ENCODE measurements at places on chromosomes 5 and 9.

GRCh38 chr5:113488645-113489184, 462 bp upstream of the MCC start:
- no peak for DNase-seq
- H3K27me3 ChIP-seq: peaks cover 65% of the 10 kb centered on the region
- peaks cover 13% of the 10 kb centered on the region for H3K36me3 ChIP-seq

GRCh38 chr5:176461349-176461748, 13.2 kb downstream of the FAF2 start:
- H3K4me1 ChIP-seq: peaks cover 22% of the 10 kb centered on the region
- no peak overlapping the region for H3K27ac ChIP-seq
- H3K27me3 ChIP-seq: no peaks in the 10 kb centered on the region
- H3K4me3 ChIP-seq: no peak overlapping the region
- no peak for DNase-seq

DNA sequence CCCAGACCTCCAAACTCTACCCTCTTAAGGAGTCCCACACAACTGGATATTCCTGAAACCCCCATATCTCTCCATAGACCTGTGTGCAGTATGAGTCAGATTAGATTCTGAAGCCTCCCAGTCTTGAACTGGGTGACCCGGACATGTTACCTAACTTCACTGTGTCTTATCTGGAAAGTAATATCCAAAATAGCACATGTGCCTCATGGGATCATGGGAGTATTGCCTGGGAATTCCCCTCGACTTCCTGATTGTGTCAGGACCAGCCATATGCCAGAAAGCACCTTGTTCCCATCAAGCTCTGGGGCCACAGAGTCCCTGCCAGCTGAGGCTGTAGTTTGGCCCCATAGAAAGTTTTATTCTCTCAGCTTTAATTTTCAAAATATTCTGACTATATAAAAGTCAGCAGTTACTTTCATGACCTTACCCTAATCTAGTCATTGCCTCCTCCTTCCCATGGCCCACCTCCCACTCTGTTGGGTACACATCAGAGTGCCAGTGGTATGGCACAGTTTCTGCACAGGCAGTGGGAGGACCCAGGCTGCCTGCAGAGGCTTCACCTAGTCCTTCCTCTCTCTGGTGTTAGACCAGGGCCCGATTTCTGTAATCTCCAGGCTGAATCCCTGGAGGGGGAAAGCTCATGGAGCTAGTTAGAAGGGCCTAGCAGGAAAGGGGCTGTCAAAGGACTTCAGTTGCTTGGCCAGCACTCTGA, 19.5 kb upstream of the B4GALT1 start:
- H3K27me3 ChIP-seq: peaks cover 8% of the 10 kb centered on the region
- no peaks in the 10 kb centered on the region for H3K36me3 ChIP-seq
- H3K4me3 ChIP-seq: no peak overlapping the region
- no peak overlapping the region for H3K27ac ChIP-seq
- peaks cover 10% of the 10 kb centered on the region for H3K4me1 ChIP-seq

GRCh38 chr9:6894135-6894534, 136.4 kb downstream of the KDM4C start:
- peak; percentile 17 for DNase-seq
- H3K36me3 ChIP-seq: no peaks in the 10 kb centered on the region
- peaks cover 35% of the 10 kb centered on the region for H3K4me1 ChIP-seq
- no peak overlapping the region for H3K4me3 ChIP-seq
- peak overlapping the region; percentile 50 for H3K27ac ChIP-seq

DNA sequence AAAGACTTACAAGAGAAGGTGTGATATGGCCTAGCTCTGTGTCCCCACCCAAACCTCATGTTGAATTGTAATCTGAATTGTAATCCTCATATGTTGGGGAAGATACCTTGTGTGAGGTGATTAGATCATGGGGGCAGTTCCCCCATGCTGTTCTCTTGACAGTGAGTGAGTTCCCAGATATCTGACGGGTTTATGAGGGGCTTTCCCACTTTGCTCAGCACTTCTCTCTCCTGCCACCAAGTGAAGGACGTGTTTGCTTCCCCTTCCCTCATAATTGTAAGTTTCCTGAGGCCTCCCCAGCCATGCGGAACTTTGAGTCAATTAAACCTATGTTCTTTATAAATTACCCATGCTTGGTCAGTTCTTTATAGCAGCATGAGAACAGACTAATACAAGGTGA, 49.0 kb downstream of the CDO1 start:
- H3K27me3 ChIP-seq: peaks cover 31% of the 10 kb centered on the region
- DNase-seq: no peak
- no peak overlapping the region for H3K4me3 ChIP-seq

GRCh38 chr9:126722922-126723806, 81.7 kb upstream of the ZBTB43 start:
- H3K36me3 ChIP-seq: no peaks in the 10 kb centered on the region
- peaks cover 42% of the 10 kb centered on the region for H3K4me1 ChIP-seq
- DNase-seq: peak; percentile 80
- no peaks in the 10 kb centered on the region for H3K27me3 ChIP-seq
- H3K4me3 ChIP-seq: peak overlapping the region; percentile 91

- H3K4me1 ChIP-seq: no peaks in the 10 kb centered on the region
- H3K36me3 ChIP-seq: no peaks in the 10 kb centered on the region
- no peak overlapping the region for H3K27ac ChIP-seq
- no peak overlapping the region for H3K4me3 ChIP-seq
- no peaks in the 10 kb centered on the region for H3K27me3 ChIP-seq
- DNase-seq: no peak
Observed at GRCh38 chr5:26245321-26245720, 793.1 kb downstream of the CDH9 start.

DNA sequence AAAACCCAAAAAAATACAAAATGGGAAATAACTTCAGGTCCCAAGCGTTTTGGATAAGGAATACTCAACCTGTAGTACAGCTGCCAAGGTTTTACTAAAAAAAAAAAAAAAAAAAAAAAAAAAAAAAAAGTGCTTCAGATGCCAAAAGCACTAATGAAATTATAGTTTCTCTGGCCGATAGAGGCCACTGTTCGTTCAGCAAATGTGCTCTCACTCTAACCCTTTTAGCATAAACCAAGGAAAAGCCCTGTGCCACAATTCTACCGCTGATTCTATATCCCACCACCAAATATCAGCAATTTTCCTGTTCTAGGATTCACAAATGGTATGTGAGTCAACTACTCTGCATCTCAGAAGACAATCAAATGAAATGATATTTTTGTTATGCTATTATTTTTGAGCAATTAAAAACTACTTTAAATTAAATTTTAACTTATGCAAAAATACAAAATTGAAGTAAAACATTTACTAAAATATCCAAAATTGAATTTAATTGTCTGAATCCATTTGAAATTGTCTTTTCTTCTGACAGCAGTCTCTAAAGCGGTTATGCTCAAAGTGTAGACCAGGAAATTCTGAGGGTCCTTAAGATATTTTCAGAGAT, 79.8 kb downstream of the RICTOR start:
- no peaks in the 10 kb centered on the region for H3K27me3 ChIP-seq
- peaks cover 17% of the 10 kb centered on the region for H3K36me3 ChIP-seq
- no peaks in the 10 kb centered on the region for H3K4me1 ChIP-seq

DNA sequence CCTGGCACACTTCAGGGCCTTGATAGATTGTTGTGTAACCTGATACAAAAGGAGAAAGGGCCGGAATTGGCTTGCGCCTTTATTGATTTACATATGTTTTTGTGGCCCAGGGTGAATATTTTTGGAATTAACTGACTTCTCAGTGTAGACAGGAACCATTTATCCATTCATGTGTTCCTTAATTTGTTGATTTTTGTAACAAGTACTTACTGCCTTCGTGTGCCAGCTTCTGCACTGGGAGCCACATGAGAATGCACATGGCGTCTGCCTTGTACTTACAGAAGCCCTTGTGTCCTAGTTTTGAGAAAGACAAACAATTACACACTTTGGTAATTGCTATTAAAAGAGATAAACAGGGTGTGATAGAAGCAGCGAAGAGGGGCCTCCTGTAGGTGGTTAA, 26.4 kb downstream of the EHMT1 start:
- peaks cover 55% of the 10 kb centered on the region for H3K4me1 ChIP-seq
- H3K36me3 ChIP-seq: peaks cover 13% of the 10 kb centered on the region
- H3K27me3 ChIP-seq: no peaks in the 10 kb centered on the region
- H3K4me3 ChIP-seq: no peak overlapping the region

DNA sequence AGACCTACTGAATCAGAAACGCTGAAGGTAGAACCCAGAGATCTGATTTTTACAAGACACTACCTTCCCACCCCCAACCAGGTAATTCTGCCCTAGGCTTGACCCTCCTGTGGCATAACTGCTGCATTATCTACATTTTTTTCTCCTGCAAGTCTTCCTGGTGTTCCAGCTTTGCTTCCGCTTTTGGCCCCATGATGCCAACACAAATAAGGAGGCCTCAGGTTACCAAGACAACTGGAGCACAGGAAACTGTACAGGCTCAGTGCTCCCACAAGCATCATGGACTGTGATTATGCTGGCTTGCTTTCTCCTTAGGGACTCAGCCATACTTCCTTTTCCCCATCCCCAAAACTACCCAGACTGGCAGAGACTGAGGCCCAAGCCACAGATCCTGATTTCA, 6.6 kb upstream of the MSMP start:
- H3K27ac ChIP-seq: no peak overlapping the region
- H3K36me3 ChIP-seq: peaks cover 4% of the 10 kb centered on the region
- no peaks in the 10 kb centered on the region for H3K27me3 ChIP-seq
- no peak for DNase-seq
- H3K4me3 ChIP-seq: no peak overlapping the region

DNA sequence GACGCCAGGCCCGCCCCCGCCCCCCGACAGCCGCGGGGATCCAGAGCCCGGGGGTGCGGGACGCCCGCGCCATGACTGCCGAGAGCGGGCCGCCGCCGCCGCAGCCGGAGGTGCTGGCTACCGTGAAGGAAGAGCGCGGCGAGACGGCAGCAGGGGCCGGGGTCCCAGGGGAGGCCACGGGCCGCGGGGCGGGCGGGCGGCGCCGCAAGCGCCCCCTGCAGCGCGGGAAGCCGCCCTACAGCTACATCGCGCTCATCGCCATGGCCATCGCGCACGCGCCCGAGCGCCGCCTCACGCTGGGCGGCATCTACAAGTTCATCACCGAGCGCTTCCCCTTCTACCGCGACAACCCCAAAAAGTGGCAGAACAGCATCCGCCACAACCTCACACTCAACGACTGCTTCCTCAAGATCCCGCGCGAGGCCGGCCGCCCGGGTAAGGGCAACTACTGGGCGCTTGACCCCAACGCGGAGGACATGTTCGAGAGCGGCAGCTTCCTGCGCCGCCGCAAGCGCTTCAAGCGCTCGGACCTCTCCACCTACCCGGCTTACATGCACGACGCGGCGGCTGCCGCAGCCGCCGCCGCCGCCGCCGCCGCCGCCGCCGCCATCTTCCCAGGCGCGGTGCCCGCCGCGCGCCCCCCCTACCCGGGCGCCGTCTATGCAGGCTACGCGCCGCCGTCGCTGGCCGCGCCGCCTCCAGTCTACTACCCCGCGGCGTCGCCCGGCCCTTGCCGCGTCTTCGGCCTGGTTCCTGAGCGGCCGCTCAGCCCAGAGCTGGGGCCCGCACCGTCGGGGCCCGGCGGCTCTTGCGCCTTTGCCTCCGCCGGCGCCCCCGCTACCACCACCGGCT, 1.0 kb downstream of the FOXE1 start:
- H3K27ac ChIP-seq: peak overlapping the region; percentile 18
- H3K27me3 ChIP-seq: peaks cover 73% of the 10 kb centered on the region
- DNase-seq: peak; percentile 77
- peak overlapping the region; percentile 89 for H3K4me3 ChIP-seq
- H3K4me1 ChIP-seq: peaks cover 43% of the 10 kb centered on the region
- peaks cover 3% of the 10 kb centered on the region for H3K36me3 ChIP-seq

DNA sequence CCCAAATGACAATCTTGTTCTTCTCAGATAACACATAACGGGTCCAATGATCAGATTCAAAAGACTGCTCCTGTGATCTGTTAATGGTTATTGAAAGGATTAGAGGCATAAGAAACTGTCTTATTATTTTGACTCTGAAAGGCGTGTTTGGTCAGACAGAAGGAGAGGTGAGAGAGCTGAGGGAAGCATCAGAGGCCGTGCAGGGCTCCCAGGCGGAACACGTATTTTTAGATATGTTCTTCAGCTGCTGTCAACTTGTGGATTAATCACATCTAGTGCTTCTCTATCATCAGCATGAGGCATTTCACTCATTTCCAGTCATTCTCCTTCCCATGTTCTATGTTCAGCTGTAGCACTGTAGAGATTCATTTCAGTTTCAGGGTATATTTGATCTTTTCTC, 199.8 kb downstream of the MAPKAP1 start:
- H3K27ac ChIP-seq: no peak overlapping the region
- H3K4me3 ChIP-seq: no peak overlapping the region
- H3K27me3 ChIP-seq: no peaks in the 10 kb centered on the region
- DNase-seq: no peak
- H3K4me1 ChIP-seq: peaks cover 9% of the 10 kb centered on the region

- H3K4me1 ChIP-seq: peaks cover 7% of the 10 kb centered on the region
- peak within 1 kb of the TSS; percentile 38 for H3K4me3 ChIP-seq
- peaks cover 4% of the 10 kb centered on the region for H3K36me3 ChIP-seq
- peak; percentile 2 for DNase-seq
- H3K27ac ChIP-seq: no peak within 1 kb of the TSS
Observed at GRCh38 chr5:59893429-59894227, at the start of gene PDE4D. Gene PDE4D, minus strand, starts transcription at chr5:59893726.

- DNase-seq: no peak
- no peaks in the 10 kb centered on the region for H3K4me1 ChIP-seq
- H3K27me3 ChIP-seq: no peaks in the 10 kb centered on the region
- H3K27ac ChIP-seq: no peak overlapping the region
- no peaks in the 10 kb centered on the region for H3K36me3 ChIP-seq
Observed at GRCh38 chr5:110836851-110837250, 98.0 kb downstream of the SLC25A46 start.

GRCh38 chr9:85212209-85212608, 529.5 kb downstream of the AGTPBP1 start:
- no peak for DNase-seq
- peaks cover 11% of the 10 kb centered on the region for H3K4me1 ChIP-seq
- peaks cover 20% of the 10 kb centered on the region for H3K27me3 ChIP-seq
- H3K36me3 ChIP-seq: no peaks in the 10 kb centered on the region
- H3K4me3 ChIP-seq: no peak overlapping the region

- no peaks in the 10 kb centered on the region for H3K36me3 ChIP-seq
- no peak for DNase-seq
- no peak overlapping the region for H3K4me3 ChIP-seq
- peaks cover 19% of the 10 kb centered on the region for H3K27me3 ChIP-seq
Observed at GRCh38 chr9:87770616-87771315, 44.8 kb downstream of the CTSL start.

Data from activated T-cell treated with anti-CD3 and anti-CD28 coated beads, Interleukin-2, amount 50 U/mL, for 72 hours (primary cell).